ENCODE measurements at places on chromosomes 2 and 18.

- no peak for DNase-seq
Measured at GRCh38 chr2:47561371-47561770, 158.4 kb downstream of the MSH2 start.

DNA sequence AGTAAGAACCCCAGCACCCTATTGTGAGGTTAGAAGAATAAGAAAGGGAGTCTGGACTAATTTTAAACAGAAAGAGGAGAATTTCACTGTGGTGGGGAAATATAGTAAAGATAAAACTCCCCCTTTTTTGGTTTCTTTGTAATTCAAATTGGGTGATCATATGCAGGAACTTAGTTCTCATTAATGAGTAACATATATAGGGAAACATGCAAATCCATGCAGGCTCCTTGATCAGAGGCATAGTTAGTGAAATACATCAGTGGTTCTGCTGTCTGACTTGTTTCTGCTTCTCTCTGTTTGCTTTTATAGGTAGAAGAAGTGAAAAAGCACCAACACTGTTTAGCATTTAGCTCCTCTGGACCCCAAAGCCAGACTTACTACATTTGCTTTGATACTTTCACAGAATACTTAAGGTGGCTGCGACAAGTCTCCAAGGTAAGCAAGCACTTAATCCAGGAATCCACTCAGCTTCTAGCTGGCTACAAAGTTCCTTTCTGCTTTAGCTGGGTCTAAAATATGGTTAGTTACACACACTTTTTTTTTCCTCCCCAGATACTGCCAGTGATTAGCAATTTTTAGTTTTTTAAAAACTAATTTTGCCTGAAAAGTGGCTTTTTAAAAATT, 123.2 kb downstream of the PHLPP1 start:
- no peak for DNase-seq

DNA sequence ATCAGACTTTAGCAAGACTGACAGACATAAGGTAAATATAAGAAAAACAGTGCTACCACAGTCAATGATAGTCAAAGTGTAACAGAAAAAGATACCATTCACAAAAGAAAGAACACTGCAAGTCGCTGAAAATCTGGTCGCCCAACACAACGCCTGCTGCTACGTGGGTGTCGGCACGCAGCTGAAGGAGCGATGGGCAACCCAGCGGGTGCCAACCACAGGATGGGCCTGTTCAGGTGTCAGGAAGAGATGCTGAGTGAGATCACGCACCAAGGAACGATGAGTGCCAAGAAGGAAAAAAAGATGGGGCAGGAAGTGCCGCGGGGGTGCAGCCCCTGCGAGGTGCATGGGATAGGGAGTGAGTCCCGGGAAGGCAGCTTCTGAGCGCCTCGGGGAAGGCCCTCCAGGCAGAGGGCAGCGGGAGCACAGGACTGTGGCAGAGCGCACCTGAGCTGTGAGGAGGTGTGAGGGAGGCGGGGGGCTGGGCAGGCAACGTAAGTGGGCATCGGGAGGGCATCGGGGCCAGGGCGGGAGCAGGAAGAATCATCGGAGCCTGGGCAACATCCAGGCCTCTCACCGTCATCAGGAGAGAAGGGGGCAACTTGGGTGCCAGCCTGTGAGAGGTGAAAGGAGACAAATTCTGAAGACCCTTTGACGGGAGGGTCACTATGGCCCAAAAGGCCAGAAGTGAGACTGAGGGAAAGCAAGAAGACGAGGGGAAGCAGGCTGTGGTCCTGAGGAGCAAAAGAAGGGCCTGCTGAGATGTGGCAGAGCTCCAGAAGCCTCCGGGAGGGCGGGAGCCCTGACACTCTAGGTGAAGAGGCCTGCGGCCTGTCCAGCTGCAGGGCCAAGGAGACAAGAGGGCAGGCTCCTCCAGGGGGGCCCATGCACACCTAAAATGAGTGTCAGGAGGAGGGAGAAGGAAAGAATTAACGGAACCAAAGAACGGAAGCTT, 14.8 kb upstream of the MTERF4 start:
- no peak for DNase-seq

GRCh38 chr2:1219901-1220573, 193.2 kb upstream of the TPO start:
- DNase-seq: no peak

- DNase-seq: no peak
Measured at GRCh38 chr2:12716032-12716281, 779 bp upstream of the TRIB2 start.

GRCh38 chr2:184921676-184922075, 323.3 kb downstream of the ZNF804A start:
- DNase-seq: no peak

DNA sequence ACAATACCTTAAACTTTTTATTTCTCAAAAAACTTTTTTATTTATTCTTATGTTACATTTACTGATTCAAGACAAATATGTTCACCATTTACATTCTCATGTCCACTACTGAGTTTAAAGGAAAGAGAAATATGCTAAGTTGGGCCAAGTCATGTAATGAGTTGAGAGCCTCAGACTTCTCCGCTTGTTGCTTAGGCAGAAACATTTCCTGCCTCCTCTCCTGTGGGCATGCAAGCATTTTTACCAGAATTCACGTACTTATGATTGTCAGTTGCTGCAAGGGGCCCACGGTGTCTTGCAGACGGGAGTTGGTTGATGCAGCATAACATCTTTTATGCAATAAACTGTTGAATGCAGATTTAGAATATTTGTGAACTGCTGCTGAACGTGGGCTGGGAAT, 51.8 kb downstream of the MYO1B start:
- DNase-seq: no peak

DNA sequence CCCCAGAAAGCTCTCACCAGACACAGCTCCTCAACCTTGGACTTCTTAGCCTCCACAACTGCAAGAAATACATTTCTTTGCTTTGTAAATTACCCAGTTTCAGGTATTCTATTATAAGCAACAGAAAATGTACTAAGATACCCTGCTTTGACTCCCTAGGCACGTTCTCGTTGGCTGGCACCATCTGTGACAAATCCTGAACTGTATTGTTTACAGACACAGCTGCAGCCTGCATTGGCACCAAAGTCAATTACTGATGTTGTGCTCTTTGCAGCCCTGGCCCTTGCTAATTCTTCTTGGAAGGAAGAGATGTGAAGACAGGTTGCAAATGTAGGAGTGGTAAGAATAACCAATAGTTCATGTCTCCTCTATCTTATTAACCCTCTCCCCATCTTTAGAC, 72.7 kb upstream of the FAM136A start:
- DNase-seq: no peak

- DNase-seq: peak; percentile 73
Measured at GRCh38 chr2:232013701-232014353, 52.3 kb downstream of the DIS3L2 start.

- DNase-seq: no peak
Measured at GRCh38 chr2:55314985-55315384, 46.0 kb upstream of the MTIF2 start.

DNA sequence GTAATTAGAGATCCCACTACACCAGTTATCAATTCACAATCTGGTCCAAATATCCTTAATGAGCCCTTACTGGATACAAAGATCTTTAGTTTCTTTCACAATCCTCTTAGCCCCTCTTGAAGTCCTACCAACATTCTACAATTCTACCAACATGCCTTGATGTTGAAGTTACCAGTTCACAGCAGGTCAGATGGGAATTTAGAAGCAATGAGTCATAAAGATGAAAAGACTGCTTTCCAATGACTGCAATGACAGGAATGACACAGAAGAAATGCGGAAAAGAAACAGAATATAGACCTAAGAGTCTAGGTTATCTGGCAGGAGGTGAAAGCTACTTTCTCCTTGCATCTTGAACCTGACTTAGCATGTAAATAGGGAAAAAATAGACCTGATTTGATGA, 24.5 kb downstream of the RTTN start:
- DNase-seq: no peak

DNA sequence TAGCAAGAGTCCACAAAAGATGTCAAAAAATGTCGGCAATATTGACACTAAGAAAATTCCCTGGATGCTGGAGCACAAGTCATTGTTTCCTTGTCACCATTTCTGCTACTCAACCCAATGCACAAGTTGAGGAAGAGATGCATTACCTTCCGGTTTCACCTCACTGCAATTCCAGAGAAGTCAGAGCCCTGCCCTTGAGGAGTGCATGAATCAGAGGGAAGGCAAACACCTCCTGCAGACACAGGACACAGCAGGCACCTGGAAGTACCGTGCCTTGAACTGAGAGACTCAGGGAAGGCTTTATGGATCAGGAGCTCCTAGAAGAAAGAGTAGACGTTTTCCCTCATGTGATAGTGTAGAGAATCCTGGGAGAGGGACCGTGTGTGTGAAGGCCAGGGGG, 62.7 kb upstream of the ARL4C start:
- DNase-seq: no peak

DNA sequence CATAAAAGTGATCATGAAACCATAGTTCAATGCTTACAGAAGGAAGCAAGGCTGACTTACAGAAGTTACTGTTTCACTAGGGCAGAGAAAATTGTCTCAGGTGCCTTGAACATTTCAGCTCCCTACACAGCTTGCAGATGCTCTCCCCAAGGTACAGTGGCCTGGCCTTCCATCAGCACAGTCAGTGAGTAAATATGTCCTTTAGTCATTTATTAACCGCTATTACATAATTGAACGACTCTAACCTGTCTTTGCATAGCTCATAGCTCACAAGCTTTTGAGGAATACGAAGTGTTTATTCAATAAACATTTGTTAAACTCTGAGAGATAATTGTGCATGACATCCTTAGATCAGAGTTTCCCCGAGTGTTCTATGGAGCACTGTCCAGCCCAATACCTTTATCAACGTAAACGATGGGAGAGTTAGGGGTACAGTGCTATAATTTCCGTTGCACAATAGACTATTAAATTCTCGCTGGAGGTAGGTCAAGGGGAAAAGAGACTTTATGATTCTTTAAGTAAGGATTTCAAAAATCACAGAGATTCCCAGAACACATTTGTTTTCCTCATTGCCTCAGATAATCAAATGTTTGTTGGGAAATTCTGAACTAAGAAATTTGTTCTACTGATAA, 677.8 kb downstream of the TSN start:
- no peak for DNase-seq

DNA sequence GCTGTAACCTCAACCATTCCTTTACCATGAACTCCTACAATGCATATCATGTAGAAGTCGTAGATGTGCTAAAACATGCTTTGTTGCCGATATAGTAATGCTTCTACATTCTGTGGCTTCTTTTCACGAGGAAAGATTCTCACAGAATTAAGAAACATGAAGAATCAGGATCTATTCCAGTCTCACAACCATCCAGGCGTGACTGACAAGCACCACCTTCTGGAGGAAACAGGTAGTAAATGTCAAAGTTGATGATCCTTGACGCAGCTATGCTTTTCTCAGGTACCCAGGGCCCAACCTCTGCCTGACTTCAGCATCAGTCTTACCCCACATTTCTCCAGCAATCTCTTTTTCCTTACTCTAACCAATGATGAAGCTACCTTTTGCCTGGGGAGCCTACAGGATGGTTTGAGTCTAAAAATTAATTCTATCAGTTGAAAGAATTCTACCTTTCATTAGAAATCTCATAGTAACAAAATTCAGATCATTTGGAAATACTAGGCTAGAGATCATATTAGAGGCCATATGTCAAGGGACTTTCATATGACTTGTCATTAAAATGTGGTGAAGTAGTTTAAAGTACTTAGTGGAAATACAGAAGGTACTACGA, 123.3 kb upstream of the RND3 start:
- DNase-seq: no peak

DNA sequence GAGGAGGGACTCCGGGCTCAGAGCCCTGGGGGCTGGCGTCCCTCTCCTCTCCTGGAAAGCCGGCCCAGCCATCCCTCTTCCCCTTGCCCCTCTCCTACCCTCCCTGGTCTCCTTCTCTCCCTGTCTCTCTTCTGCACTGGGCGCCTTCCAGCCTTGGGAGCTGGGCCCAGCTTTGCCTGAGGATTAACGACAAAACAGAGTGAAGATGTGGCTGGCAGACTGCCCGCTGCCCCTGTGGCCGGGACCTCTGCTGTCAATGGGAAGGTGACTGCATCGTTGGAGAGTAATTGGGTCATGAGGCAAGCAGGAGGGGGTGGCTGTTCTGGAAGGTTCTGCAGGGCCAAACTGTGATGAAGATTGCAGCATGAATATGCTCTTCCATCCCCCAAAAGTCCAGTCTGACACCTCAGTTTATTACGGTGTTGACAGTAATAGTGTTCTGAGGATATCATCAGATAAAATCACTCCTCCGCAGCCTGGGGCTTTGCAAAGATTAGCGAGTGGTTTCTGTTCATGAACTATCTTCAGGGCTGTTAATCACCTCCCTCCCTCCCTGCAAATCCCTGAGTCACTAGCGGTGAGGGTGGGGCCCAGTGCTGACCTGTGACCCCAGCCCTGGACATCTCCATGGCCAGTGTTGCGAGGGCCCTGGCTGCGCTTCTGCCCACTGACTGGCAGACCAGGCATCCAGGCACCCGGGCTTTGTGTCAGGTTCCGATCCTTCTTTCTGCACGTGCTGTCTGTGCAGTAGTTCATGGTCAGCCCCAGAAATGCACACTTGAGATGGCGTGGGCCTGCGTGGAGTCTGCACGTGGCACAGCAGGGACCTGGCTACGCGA, 23.0 kb downstream of the RTP5 start:
- DNase-seq: no peak

- no peak for DNase-seq
Measured at GRCh38 chr18:76878426-76878825, 56.1 kb downstream of the ZNF236 start.

DNA sequence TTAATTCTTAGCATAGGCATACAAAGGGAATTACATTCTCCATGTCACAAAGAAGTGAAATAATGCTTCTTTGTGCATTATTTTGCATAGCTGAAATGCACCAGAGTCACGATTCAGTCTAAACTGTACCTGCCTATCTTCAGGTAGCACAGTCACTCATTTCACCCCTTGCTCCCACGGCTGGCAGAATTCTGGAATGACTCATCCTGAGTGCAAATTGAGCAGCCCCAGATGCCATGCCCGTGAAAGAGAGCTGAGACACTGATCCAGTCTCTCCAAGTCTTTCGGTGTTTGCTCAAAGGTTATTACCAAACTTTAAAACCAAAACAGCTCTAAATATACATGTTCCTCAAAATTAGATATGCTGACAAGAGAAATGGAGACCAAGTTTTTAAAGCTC, 168.3 kb upstream of the POU3F3 start:
- DNase-seq: no peak

Measured in AG09309 (cell line).